ENCODE measurements at places on chromosomes 7 and 10.

- DNase-seq: no peak
These were observed 166.8 kb downstream of the IQUB start for GRCh38 chr7:123367484-123368122.

DNA sequence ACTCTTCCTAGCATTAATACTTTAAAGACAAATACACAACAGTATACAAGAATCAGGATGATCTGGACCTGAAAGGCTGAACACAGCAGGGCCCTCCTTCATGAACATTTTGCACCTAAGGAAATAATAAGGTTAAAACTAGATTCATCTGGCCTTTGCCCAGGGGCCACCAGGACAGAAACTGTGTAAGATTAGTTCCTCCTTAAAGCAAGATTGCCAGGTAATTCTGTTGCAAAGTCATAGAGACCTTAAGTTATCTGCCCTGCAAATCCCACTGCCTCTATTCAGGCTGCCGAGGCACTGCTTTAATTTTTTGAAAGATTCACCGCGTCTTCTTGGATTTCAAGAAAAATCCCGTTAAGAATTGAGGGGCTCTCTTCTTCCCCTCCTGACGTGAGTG lies 1.6 kb upstream of the KIAA1217 start:
- DNase-seq: no peak

- DNase-seq: no peak
These were observed 47.5 kb downstream of the INHBA start for GRCh38 chr7:41655426-41655825.

GRCh38 chr7:148204639-148205304 lies 385.8 kb upstream of the C7orf33 start:
- peak; percentile 76 for DNase-seq

DNA sequence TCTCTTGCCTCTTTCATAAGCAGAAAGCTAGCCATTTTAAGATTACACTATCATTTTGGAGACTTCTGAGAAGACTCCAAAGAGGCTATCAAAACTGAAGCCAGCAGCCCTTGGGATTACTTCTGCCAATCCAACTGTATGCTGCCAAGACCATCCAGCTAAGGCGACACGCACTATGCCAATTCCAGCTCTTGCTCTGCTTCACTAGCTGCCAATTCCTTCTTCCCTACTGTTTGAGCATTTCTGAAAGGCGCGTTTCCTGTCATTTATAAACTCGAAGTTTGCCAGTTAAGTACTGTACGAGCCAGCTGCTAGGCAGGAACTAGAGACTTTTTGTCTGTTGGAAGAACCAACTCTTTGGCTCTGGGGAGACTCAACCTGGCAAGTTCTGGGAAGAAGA lies 36.5 kb downstream of the MALSU1 start:
- DNase-seq: no peak
